ENCODE measurements at places on chromosomes 13 and 19.

DNA sequence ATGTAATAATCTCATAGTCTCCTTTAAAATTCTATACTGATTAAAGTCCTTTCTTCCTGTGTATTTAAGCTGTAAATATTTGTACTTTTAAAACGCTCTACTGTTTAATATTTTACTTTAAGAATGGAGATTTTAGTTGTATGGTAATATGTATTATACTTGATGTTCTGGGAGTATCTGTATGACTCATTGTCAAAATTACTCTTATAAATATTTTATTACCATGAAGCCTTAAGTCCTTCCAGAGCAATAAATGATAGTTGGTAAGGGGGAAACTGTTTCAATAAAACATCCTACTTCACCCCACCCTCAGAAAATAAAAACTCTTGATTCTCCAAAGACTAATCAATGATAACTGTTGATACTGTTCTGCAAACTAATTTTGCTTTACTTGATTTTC lies 6.4 kb downstream of the PCDH9 start:
- DNase-seq: no peak

DNA sequence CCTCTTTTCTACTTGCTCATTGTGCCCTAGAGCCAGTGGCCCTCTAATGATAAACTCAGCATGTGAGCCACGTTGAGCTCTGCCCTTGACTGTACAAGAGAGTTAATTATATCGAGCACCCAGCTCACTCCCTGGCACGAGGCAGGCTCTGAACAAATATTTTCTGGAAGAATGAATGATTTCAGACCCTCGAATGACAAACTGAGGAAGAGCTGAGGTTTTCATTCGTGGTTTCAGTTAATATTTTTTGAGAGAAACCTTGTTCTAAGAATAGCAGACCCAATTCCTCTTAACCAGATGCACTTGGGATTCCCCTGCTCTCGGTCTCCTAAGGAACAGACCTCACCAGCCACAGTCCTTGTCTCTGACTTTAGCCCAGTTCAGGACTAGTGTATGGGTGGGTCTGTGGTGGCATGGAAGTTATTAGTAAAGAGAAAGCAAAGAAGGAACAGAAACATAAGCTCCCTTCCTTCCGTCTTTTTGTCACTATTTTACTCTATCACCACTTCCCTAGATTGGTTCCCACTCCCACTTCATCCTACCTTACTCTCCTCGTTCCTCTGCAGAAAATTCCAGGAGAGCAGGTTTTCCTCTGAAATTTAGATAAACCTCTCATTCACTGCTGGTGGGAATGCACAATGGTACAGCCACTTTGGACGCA lies 22.1 kb upstream of the WDFY2 start:
- DNase-seq: no peak

- no peak for DNase-seq
Observed at GRCh38 chr19:3289971-3290569, 65.6 kb downstream of the CELF5 start.

DNA sequence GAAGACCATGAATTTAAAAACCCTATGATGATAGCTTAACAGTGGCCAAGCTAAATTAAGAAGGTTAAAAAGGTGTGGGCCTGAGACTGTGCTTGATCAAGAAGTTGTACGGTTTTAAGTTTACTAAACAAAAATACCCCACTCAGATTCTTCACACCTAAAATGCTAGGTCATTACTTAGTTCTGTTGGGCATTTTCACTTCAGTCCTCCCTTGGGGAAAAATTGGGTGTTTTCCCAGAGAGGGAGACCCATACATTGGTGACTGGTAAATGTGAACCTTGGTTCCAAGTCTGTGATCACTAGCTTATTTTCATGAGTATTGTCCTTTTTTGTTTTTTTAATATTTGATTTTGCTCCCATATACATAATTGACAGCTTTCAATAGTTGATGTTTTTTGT lies 44.4 kb downstream of the MTUS2 start:
- DNase-seq: no peak

GRCh38 chr13:111850458-111850857 lies 216.5 kb upstream of the SOX1 start:
- no peak for DNase-seq

GRCh38 chr19:48170817-48171347 lies 402 bp downstream of the ZSWIM9 start:
- no peak for DNase-seq

DNA sequence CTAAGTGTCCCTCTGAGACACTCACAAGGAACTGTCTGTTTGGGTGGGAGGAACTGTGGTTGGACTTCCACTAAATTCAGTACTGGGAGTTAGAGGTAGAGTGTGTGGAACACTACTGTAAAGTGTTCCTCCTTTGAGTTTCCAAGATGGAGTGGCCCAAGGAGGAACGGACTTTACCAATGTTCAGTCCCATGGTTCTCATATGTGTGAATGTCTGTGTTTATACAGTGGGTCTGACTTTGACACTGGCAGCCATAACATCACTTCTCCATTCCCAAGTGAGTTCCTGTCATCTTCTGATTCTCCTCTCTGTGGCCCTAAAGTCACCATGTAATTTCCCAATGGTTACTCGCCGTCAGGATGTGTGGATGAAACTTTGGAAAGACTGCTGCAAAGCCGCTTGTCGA lies 136.8 kb upstream of the SERP2 start:
- DNase-seq: no peak

DNA sequence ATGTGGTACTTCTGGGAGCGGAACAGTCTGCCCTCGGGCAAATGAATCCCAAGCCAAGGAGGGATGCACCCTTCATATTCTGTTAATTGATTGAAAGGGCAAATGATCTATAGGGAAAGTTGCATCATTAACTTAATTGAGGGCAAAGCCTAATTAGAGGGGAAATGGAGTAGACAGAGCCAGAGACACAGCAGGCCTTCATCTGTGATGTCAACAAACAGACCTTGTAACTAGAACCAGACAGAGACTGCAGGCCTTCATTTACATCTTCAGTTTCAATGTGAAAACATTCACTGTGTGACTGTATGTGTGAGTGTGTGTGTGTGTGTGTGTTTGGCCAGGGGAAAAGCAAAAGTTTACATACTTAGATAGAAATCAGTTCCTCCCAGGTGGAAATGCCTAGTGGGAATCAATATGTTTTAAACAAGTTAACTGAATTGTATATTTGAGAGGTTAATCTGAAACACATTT lies 126.4 kb downstream of the SPRY2 start:
- DNase-seq: no peak
